Effector memory CD8-positive, alpha-beta T cell (primary cell): ENCODE measurements at places on chromosomes 4 and X.

GRCh38 chr4:168955674-168956073 is 54.4 kb downstream of the CBR4 start:
- DNase-seq: no peak

- DNase-seq: no peak
These were observed 144.1 kb upstream of the NOCT start for GRCh38 chr4:138871555-138871875.

DNA sequence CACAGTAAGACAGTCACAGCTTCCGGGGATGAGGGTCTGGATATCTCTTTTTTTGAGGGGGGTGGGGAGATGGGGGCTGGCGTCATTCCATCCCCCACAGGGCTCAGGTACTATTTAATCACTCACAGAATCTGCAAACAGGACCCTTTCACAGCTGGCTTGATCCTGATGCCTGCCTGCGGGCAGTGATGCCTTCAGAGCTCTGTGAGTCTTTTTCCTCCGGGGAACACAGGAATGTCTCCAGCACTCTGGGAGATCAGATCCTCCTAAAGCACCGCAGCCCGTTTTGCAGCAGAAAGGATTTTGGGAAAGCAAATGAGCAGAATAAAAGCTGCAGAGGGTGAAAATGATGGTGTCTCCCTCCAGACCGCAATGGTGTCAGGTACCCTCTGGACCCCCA is 13.2 kb upstream of the SHOX start:
- no peak for DNase-seq

GRCh38 chrX:124332481-124333424 is at the start of gene TEX13D:
TEX13D (plus strand) TSS chrX:124332660; CDS start chrX:124332918, 258 bp downstream.
- no peak for DNase-seq
